ENCODE measurements at places on chromosomes 2 and 18.

- no peak for DNase-seq
These were observed 620 bp downstream of the NGEF start for GRCh38 chr2:233012301-233012971.

DNA sequence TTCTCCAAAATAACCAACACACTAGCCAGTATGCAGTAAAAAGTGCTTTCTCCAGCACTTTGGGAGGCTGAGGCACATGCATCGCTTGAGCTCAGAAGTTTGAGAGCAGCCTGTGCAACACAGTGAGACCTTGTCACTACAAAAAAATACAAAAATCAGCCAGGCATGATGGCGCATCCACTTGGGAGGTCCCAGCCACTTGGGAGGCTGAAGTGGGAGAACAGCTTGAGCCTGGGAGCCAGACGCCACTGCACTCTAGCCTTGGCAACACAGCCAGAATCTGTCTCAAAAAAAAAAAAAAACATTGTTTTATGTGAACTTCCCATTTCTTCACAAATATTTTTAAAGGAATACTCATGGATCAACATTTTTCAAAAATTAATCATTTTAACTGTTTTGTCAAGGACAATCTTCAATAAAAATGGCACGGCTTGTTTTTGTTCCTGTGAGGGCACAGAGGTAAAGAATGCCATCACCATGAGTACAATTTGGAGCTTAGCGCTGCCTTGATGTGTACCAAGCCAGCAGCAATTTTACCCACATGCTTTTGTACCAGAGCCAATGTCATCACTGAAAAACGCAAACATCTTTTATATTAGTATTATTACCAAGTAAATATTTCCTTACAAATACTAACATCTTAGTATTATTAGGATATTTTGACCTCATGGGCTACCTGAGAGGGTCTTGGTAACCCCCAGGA lies 26.7 kb downstream of the RAB1A start:
- no peak for DNase-seq

- DNase-seq: peak; percentile 24
These were observed at the start of gene ALK for GRCh38 chr2:29921560-29921915. ALK (minus strand) TSS chr2:29921586; CDS start chr2:29920659, 927 bp downstream.

- DNase-seq: no peak
These were observed 166.1 kb upstream of the FOSL2 start for GRCh38 chr2:28226558-28226957.

GRCh38 chr2:88753833-88754584 lies 62.5 kb downstream of the RPIA start:
- peak; percentile 25 for DNase-seq

DNA sequence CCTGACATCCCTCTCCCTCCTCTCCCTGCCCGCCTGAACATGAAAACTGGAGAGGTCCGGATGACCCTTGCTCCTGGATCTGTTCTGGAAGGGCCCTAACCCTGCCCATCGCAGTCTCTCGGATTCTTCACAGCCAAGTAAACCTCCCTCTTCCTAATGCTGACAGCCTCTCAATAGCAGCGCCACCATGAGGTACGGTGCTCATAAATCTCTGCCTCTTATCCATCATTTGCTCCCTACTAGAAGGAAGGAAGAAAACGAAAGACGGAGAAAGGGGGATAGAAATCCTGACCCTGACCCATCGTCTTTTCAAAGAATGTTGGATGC lies 257.9 kb downstream of the BCL11A start:
- no peak for DNase-seq

DNA sequence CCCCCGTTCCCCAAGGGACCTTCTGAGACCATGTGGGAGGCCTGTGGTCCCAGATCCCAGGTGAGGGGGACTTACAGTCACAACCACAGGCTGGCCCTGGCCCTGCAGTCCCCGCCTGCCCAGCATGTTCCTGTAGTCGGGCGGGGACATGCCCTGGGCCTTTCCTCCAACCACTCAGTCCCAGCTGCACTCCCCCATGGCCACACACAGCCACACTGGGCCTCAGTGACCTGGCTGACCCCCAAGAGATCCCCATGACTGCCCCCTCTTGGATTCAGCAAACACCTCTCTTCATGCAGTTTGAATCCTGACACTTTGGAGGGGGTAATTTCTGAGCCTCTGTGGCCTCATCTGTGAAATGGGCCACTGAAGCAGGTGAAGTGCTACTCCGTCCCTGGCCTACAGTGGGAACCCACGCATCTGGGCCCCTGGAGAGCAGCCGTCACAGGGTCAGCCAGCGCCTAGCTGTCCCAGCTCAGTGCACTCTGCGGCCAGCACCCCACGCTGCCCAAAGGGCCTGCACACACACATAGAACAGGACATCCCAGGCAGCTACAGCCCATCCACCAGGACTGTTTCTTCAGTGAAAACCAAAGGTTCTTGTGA lies 12.7 kb upstream of the ARHGEF4 start:
- DNase-seq: no peak

GRCh38 chr2:164655336-164655735 lies 34.1 kb upstream of the GRB14 start:
- no peak for DNase-seq

DNA sequence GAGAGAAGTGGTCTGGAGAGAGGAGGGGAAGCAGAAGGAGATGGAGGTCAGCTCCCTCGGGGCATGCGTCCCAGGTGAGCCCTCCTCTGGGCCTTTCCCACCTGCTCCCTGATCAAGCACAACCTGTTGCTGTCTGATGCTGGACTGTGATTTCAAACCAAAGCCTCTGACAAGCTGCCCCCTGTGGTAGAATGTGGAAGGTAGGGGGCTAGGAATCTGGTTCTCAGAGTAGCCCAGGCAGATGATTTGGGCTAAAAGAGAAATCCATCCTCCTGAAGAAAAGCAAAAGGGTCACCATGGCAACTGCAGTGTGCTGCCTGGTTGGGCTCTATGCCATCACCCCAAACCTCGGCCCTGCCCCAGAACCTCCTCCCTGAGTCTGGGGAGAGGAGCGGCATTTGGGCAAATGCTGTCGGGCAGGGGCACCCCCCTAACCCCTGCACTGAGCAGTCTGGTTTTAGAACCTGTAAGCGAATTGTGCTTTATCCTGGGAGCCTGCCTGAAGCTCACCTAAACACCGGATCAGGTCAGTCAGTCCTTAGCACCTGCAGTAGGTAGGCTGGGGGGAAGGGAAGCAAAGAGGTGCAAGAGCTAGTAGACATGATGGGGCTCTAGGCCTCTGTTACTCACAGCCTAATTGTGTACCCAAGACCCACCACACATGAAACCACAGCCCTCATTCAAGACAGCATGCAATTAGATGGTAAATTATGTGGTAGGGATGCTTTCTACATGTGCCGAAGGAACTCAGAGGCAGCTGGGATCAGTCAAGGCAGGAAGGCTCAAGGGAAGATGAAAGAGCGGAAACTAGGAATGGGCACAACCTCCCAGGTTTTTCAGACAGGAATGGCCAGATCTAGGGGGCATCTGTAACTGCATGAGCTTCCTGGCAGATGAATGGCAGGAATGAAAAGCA lies 83.5 kb downstream of the DNMT3A start:
- no peak for DNase-seq

DNA sequence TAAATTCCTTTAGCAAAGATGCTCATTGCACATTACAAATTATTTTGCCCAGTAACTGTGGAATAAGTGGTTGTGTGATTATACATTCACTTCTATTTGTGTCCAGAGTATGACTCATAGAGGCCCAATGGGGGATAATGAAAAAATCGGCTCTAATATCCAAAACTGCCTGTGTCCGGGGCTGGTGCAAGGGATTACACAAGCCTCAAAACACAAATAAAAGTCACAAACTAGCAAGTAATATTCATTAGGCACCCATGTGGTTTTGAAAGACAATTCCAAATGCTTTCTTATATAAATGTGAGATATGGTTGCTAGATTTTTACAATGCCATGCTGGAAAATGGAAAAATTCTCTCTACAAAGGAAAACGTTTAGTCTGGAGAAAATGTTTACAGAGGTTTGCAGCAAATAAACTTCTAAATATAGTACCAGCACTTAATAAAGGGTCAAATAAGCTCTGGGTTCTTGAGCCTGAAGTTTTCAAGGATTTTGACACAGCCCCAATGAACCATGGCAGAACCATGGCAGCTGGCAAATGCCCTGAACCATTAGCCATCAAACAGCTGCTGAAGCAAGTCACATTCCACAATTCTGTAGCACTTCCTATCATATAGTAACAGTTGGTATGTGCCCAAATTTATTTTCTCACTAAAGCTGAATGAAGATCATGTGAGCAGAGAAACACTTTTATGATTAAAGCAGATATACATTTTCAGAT lies 40.5 kb downstream of the IRS1 start:
- DNase-seq: no peak

DNA sequence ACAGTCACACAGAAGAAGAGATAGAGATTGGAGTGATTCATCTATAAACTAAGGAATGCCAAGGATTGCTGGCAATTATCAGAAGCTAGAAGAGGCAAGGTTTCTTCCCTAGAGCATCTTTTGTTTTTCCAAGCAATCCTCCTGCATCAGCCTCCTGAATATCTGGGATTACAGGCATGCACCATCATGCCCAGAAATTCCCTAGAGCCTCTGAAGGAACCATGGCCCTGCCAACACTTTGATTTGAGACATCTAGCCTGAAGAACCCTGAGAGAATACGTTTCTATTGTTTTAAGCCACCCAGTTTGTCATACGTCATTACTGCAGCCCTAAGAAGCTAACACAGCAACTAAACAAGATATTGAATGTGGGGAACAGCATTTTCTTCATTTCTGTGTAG lies 525.0 kb downstream of the ERBB4 start:
- DNase-seq: no peak

GRCh38 chr18:21599585-21600525 lies 649 bp downstream of the ESCO1 start:
- DNase-seq: peak; percentile 0

DNA sequence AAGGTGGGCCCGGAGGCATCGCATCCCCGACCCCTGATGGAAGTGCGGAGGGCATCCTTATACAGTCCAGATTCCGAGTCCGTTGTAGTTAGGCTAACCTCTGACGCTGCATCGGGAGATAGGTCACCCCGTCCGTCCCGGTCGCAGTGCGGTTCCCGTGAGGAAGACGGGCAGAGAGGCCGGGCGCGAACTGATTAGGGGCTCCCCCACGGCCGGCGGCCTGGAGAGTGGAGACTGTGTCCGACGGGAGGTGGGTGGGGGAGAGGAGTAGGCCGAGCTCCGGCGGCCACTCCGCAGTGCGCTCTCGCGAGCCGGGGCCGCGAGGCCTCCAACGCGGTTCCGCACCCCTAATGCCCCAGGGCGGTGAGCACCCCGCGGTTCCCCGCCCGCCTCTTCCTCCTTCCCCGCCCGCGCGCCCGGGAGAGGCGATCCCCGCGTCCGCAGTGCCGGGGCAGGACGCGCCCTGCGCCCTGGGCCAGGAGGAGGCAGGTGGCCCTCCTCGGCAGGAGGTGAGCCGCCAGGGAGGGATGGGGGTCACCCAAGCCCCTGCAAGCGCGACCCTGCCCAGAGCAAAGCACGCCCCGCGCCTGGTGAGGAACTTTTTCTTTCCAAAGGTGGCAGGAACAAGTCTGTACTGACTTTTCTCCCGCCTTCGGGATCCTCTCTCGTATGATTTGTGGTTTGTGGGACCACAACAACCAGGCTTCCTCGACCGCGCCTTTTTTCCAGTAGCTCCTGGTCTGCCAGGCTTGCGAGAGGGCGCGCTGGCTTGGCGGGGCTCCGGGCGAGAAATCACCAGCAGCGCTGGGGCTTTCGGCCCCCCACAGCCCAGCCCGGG lies 1.4 kb upstream of the SP5 start:
- no peak for DNase-seq

GRCh38 chr2:109532728-109533076 lies 81.1 kb downstream of the SEPTIN10 start:
- DNase-seq: no peak

DNA sequence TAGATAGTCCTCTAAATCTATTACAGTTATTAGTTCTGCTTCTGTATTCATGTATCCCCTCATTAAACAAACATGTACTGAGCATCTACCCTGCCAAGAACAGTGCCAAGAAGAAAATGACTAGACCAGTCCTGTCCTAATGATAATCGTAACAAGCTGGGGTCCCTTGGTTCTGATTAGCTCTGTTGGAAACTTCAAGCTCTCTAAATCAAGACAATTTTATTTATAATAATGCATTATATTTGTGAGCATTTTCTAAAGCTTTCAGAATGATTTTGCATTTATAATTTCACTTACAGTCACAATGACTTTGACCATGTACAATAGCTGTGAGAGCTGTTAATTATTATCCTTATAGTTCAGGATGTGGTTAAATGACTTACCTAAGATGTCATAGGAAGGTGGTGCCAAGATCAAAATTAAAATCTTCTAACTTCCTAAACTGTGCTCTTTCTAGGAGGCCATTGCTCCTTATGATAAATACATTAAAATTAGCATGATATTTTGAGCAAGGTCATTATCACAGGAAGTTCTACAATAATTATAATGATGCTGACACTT lies 336.5 kb upstream of the SLC39A10 start:
- DNase-seq: no peak

DNA sequence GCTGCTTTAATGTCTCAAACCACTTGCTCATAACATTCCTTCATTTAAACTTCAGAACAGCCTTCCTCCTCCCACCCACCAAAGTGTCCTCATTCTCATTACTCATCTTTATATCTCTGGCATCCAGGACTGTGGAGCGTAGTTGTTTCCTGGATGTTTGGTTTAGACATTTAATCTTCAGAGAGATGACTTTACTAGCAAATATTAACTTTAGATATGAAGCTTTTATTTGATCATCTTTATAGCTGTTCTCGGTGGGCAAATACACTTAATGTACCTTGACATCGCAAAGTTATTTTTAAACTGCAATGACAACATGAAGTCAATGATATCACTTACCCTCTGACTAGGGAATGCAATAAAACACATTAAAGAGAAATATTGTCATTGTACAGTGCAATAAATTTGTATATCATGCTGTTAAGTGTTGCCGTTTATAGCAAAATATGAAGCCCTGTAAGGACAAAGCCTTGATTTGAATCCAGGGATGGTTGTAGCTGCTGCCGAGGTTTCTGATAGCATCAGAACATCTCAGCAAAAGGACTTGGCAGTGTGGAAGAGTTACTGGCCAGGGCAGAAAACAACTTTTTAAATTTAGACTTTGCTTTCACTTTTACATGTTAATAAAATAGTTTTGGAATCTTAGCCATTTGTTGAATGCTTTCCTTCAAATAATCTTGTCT lies 4.6 kb upstream of the LAMA3 start:
- no peak for DNase-seq

DNA sequence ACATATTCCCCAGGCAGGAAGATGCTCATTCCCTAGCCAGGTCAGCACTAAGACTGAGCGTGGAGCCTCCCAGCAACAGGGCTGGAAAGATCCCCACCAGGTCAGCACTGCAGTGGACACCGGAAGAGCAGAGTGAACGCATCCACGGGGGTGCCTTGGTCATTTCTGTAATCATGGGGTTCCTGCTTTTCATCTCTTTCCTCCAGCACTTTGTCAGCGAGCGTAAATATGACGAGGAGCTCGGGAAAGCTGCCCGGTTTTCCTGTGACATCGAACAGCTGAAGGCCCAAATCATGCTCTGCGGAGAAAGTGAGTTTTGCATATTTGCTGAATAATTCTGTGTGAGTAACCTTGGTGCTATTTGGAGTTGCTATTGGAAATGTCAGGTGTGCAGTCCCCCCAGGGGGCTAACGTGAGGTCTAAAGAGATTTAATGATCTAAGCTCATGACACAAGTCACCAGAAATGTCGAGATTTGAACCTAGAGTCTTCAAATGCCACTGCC lies 40.1 kb downstream of the KCTD18 start:
- DNase-seq: no peak

Measured in CD4-positive, alpha-beta T cell treated with Interleukin-15 for 4 hours (primary cell).